Bronchial epithelial cell (primary cell): ENCODE measurements at places on chromosomes 13 and 19. TPM values are rescaled to one million over a fixed set of nuclear protein-coding genes. Genes with fewer than 3 reads are reported as not detected.

DNA sequence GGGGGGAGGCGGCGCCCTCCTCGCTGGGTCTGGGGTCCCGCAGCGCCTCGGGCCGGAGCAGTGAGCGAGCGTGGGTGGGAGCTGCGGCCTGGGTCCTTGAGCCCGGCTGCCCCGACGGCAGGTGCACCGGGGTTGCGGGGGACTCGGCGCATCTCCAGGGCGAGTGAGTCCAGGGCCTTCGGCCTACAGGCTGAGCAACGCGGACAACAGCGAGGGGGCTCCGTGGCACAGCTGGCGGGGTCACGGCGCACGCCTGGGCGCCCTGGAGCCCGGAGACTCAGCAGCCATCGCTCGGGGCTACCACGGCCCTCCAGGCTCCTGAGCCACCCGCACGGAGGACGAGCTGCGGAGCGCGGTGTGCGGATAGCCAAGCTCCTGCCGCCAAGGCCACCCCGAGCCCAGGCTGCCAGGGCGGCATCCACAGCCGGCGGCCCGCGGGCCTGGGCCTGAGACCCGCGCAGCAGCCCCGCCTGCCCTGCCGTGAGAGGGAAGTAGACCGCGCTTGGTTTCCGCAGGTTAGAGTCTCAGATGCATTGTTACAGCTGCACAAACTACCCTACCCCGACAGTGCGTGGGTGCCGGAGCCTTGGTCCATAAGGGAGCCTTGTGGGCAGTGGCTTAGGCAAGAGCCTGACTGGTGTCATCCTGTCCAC lies 253.9 kb upstream of the SGCG start:
- no peak for DNase-seq

GRCh38 chr13:26015271-26016125 lies 36.3 kb downstream of the SHISA2 start:
- no peak for DNase-seq

GRCh38 chr19:7874897-7875273 lies 695 bp upstream of the PRR36 start:
- DNase-seq, result no peak

DNA sequence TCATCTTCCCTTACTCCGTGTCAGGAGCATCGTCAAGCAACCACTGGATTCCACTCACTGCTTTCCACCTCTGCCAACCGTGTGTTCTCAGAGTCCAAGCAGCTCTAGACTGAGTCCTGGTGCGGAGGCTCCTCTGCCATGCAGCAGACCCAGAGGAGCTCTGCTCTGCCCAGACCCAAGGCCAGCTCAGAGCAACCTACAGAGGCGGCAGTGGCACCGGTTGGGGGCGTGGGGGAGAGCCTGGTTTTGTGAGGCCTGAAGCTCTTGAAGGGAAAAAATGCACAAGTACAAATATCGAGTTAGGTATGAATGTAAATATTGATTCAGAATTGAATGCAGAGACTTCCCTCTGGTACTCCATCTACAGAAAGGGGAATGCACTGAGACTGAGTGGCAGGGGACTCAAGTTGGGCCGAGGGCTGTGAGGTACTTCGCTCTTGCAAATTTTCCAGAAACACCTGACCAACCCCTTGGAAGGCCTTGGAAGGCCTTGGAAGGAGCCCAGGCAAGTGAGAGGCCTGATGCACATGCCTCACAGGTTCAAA lies 46.7 kb downstream of the GJA3 start:
- no peak for DNase-seq

The WIZ gene
- 2.4 and 4.2 TPM in 2 replicates for total RNA-seq
